Substantia nigra (tissue), 51 donors: ENCODE measurements at places on chromosomes 13 and 19.

GRCh38 chr19:14166999-14167575 lies 30.7 kb upstream of the ASF1B start:
- DNase-seq: no peak

- no peak for DNase-seq
Measured at GRCh38 chr13:66001140-66001539, 1229.0 kb downstream of the PCDH9 start.

GRCh38 chr19:36032251-36033104 lies at the start of gene CLIP3:
CLIP3 (minus strand) TSS chr19:36032873; CDS start chr19:36032357, 516 bp downstream.
- DNase-seq: peak; percentile 45

DNA sequence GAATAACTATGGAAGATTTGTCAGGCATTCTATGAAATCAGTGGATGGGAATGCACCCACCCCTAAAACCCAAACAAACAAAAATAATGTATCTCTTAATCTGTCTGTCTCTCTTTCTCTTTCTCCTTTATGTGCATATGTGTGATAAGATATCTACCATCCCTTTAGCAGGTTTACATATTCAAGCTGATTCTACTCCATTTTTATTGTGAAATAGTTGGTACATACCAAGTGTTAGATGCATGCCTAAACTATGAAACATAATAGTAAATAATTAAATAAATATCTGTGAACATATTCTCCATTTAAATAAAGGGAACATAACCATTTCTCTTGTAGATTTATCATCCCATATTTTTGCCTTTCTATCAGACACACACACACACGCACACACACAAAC lies 121.8 kb upstream of the PCDH9 start:
- DNase-seq: no peak

DNA sequence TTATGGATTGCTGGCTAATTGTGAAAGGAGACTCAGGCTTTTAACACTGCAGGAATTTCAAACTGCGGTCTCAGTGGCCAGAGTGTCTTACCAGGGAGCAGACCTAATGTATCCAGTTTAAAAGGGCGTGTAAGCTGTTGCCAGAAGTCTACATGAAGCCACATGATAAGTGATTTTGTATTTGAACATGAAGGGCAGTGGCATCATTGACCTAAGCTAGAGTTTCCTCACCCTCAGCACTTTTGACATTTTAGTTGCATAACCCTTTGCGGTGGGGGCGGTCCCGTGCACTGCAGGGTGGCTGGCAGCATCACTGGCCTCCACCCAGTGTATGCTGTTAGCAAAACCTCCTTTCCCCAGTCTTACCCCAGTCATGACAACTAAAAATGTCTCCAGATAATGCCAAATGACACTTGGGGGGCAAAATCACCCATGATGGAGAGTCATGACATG lies 23.7 kb upstream of the GPR18 start:
- DNase-seq: no peak

GRCh38 chr13:24116131-24116530 lies 44.4 kb upstream of the SPATA13 start:
- DNase-seq: no peak

DNA sequence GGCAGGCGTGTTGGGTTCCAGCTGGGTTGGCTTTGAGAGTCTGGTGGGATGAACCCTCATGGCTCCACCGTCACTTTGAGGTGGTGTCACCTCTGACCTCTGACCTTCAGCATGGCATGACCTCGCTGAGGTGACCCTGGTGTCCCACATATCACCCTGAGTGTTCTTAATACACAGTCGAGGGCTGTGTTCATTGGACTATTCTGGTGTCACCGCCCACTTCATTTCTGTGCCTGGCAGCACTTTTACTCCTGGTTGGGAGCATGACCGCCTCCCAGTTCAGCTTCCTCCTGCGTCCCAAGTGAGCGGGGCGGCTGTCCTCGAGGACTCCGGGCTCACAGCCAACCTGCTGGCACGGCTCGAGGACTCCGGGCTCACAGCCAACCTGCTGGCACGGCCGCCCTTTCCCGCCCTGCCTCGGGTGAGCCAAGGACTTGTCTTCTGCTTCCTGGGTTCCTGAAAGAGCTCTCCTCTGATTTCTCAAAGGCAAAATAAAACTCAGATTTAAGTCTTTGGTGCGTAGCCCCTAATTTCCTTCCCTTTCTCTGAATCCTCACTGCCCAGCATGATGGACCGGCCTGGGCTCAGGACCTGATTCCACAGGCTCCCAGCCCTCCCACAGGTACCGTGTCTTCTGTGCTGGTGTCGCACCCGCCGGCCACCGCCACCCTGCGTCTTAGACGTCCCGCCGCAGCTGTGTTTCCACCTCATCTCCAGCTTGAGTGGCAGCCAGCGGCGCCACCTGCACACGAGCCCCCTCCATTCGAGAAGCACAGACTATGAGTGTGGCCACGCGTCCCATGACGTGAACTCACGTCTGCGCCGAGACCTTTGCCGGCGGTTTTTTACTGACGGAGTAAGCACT lies 10.4 kb downstream of the ATP4B start:
- DNase-seq: peak; percentile 93

DNA sequence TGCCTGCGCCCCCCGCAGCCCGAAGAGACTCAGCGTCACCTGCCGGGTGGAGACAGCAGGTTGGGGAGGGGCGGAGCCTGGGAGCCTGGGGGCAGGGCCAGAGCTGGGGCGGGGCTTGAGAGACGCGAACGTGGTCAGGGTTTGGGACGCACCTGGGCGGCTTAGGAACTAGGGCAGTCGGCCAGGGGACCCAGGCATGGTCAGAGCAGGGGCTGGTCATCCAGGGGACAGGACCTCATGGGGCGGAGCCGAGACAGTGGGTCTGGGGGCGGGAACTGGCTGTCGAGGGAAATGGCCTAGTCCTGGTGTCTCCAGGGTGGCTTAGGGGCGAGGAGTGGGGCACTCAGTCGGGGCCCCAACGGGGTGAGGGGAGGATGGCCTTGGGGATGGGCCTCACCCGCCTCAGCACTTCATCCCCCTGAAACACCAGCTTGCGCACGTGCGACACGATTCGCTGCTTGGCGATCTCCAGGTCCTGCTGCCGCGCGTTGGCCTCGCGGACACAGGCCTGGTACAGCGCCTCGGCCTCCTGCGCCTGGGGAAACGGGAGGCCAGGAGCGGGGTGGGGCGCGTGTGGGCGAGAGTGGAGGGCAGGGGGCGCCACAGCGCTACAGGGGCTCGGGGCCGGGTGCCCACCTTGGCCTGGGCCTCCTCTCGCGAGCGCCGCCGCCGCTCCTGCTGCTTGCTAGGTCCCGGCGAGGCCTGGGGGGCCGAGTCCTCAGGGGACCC lies 5.8 kb downstream of the GMIP start:
- no peak for DNase-seq

DNA sequence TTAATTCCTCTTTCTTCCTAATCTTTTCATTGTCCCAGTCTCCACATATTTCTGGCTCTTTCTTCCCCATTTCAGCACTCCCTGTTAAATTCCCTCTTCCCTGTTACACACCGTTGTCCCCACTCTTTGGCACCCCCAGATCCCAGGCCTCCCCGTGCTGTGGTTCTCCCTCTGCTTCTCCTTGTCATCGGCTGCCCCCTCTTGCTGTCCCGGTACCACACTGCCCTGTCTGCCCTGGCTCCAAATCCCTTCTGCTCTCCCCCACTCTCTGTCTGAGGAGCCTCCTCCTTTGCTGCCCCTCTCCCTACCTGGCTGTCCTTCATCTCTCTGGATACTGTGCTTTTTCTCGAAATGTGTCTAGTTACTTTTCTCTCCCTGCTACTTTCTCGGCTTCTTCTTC lies 983 bp downstream of the ZNF415 start:
- DNase-seq: peak; percentile 31

DNA sequence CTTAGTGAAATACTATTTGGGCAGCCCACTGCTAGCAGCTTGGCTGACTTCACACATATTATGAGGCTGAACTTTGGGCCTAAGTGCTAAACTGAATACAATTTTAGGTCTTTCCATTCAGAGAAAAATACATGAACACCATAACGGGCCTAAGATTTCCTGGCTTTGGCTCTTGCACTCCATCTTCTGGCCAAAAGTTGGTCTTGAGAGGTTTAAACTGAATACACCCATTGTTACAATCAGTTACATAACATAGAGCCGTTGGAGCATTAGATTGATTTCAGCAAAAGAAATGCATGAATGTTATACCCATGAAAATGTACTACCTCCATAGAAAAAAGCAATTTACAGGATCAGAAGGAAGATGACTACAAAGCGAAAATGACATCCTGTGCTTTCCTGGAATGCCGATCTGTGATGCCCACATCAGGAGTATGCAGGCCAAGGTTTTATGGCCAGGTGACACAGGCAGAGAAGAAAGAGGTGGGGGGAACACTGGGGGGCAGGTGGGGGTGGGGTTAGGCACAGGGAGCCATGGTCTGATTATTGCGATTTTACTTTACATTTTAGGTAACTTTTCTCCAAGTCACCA lies 11.1 kb upstream of the SHISA2 start:
- no peak for DNase-seq

DNA sequence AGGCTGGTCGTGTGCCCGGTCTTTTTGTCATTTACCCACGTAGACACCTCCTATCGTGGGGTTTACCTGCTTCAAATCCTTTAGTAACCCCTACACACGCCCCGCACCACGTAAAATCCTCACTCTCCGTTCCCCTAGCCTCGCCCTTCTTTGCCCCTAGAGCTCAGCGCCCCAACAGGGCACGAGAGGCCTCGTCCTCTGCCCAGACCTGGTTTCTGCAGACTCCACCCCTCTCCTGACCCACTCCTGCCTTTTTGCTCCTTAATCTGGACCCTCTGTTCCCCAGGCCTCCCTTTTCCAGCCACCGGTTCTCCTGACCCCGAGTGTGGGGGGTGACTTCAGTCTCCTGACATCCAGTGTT lies 412 bp downstream of the ZNF528 start:
- peak; percentile 6 for DNase-seq

DNA sequence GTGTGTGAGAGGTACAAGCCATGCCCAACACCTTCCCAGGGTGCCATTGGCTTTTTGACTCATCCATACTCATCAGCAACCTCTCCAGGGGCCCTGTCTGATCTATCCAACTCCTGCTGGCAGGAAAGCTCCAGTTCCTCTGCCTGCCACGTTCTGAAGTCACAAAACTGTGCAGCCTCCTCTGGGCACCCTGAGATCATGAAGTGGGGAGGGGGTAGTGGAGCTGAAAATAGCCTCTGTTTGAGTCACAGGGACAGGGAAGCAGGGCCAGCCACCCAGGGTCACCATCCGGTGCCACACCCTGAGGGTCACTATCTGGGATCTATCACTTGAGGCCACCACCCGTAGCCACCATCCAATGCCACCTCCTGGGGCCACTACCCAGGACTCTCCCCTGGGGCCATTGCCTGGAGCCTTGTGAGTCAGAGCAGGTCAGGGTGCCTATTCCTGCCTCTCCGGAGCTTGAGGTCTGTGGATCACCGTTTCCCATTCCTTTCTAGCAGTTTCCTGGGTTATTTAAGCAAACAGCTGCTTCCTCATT lies 172.1 kb downstream of the NUFIP1 start:
- DNase-seq: no peak

DNA sequence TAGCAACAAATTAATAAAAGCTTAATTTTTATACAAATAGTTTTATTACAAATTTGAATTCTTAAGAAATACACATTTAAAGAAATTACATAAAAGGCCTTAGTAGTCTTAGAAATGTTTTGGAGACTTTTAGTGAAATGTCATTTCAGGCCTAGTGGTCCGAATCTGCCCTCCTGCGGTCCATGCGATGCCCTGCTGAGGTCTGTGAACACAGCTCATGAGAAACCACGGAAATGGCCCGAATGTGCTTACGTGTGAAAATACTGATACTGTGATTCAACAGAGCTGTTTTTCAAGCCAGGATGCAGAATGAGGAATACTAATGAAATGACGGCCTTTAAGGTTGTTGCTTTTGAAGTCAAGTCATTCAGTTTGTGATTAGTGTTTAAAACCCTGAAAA lies 157.9 kb downstream of the COL4A1 start:
- no peak for DNase-seq

GRCh38 chr13:109346060-109346459 lies 440.3 kb downstream of the IRS2 start:
- DNase-seq: no peak

DNA sequence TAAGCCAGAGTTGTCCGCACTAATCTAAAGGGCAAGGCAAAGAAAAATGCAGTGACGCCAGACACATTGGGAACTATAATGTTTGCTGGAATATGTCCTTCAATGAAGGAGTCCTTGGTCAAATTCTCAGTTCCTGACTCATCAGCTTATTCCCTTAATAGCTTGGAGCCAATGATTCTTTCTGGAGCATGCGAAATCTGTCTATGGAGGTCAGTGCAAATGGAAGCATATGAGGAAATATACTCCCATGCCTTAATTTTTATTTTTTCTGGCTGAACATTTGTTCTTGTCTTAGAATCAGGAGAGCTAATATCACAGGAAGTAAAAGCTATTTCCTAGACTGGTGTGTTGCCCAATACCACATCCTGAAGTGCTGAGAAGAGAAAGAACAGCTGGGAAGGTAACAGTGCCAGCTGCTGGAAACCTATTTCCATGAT lies 289.8 kb upstream of the SPRY2 start:
- DNase-seq: no peak

DNA sequence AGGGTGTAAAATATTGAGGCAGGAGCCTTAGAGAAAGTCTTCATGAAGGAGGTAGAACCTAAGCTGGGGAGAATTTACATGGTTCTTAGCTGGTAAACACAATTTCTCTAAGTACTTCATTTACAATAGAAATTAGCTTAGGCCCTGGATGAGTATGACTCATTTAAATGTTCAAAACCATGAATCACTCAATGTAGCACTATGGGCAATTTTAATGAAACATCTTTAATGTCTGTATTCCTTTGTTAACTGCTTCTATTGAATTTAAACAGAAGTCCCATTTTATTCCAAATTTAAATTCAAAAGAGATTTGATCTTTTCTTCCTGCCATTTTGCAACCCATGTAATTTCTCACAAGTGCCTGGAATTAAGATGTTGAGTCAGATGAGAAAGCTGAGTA lies 252.1 kb downstream of the RFC3 start:
- DNase-seq: no peak

- DNase-seq: no peak
Measured at GRCh38 chr19:13902993-13903555, 2.8 kb downstream of the BRME1 start.
